Frontal cortex (tissue), 4 donors: ENCODE measurements at places on chromosomes 12 and 14. TPM values are rescaled to one million over a fixed set of nuclear protein-coding genes. Genes with fewer than 3 reads are reported as not detected.

RILPL1 gene
- 3.7 TPM for total RNA-seq

DNA sequence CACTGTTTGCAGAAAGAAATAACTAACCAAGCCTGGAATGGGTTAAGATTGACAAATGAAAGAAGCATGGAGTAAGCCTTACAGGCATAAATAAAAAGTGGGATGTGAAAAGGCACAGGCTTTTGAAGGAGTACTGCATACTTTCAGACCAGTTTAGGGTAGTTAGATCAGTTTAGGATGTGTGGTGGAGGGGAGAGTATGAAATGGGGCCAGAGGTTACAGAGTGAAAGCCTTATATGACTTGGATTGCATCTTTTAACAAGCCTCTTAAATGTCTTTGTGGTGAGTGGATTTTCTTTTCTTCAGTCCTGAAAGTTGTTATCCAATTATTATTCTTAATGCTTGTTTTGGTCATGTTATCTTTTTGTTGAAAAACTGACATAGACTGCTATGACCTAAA lies 52.2 kb upstream of the TRHDE start:
- DNase-seq = no peak

- no peak for DNase-seq
These were observed 159.8 kb downstream of the KCNH5 start for GRCh38 chr14:62885451-62885850.

KCNA1 gene
- total RNA-seq = 7.3 TPM

GRCh38 chr12:20868277-20868676 lies 57.8 kb downstream of the SLCO1B3 start:
- no peak for DNase-seq

DNA sequence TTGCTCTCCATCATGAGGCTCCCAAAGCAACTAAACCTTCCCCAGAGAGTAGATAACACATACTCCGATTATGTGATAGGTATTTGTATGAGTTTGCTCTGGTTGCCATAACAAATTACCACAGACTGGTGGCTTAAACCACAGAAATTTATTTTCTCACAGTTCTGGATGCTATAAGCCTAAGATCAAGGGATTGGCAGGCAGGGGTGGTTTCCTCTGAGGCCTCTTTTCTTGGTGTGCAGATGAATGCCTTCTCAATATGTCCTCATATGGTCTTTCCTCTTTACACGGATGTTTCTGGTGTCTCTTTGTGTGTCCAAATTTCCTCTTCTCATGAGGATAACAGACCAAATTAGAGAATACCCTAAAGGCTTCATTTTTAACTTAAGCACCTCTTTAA lies 285.8 kb upstream of the GRIP1 start:
- DNase-seq = no peak

DNA sequence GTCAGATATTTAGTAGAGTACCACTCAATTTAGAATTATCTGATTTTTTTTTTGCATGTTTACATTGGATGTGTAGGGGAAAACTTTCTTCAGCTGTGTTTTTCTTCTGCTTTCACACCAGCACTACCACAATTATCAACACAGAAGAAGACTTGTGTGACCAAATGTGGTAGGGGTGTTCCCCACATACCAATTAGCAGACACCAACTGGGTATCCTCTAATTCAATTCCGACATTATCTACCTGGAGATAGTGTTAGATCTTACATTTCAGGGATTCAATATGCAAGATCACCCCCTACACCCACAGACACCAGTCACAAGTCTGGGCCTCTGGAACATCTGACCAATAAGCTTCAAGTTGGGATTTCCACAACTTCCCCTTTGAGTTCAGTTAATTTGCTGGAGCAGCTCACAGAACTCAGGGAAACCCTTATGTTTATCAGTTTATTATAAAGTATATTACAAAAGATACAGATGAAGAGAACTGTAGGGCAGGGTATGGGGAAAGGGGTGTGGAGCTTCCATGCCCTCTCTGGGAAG lies 4.1 kb upstream of the KLRG1 start:
- no peak for DNase-seq

RIMBP2 gene
- total RNA-seq = 47.7 TPM

DNA sequence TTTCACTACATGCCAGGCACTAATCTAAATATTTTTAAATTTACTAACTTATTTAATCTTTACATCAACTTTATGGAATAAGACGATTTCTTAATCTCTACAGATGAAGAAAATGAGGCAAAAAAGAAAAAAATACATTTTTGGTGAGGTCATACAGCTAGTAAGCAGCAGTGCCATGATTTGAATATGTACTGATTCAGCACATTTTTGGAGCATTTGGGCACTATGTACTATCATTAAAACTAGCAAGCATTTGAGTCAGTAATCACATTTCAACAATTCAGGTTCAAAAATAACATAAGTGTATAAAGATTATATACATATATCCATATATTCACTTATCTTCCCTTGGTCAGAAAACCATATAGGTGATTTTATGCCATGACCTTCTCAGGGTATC lies 124.4 kb upstream of the TMTC1 start:
- DNase-seq = no peak

GRCh38 chr14:94768141-94768520 lies 1.8 kb downstream of the GSC start:
- DNase-seq = no peak

DNA sequence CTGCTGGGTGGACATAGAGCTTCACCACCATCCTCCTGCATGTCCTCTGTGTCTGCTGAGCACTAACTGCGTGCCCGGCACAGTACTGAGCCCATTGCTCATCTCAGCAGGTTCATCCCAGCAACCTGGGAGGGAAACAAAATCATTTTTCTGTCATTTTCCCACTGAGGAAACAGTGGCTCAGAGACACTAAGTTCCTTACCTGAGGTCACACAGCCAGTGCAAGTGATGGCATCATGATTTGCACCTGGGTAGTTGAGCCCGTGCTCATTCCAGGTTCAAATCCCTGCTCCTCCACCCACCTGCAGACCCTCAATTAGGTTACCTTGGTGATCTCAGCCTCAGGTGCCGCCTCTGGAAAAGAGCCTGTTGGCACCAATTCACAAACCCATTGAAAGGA lies 23.4 kb downstream of the RNFT2 start:
- DNase-seq = no peak

NRL gene
- total RNA-seq = 1.2 TPM

- DNase-seq = no peak
These were observed 162.0 kb upstream of the TMCC3 start for GRCh38 chr12:94812345-94812744.

GRCh38 chr14:31449136-31449535 lies 8.2 kb downstream of the DTD2 start:
- DNase-seq = no peak

DNA sequence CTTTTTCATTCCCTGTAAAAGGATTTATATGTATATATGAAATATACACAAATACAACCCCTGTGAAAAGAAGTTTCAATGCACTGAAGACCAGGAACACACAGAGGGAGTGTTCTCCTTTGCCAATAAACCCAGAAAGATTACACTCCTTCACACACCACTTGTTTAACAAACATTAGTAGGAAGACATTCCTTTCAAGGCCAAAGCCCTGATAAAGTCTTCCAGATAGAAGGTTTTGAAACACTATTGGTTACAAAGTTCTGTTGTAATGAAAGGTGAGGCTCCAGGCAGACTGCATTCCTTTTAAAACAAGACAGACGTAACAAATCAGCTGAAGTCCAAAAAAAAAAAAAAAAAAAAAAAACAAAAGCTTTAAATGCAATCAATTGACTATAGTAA lies 81.0 kb downstream of the PTPN21 start:
- DNase-seq = no peak

GRCh38 chr12:1842905-1843640 lies 22.7 kb downstream of the LRTM2 start:
- DNase-seq = no peak

- no peak for DNase-seq
These were observed 45.2 kb upstream of the CTDSP2 start for GRCh38 chr12:57891542-57892228.

DNA sequence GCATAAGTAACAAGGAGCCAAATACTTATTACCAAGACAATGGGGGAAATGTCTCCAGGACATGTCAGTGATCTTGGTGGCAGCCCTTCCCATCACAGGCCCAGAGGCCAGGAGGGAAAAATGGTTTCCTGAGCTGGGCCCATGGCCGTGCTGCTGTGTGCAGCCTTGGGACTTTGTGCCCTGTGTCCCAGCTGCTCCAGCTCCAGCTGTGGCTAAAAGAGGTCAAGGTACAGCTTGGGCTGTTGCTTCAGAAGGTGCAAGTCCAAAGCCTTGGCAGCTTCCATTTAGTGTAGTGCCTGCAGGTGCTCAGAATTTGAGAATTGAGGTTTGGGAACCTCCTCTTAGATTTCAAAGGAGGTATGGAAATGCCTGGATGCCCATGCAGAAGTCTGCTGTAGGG lies 212.3 kb upstream of the DCN start:
- DNase-seq = no peak

DNA sequence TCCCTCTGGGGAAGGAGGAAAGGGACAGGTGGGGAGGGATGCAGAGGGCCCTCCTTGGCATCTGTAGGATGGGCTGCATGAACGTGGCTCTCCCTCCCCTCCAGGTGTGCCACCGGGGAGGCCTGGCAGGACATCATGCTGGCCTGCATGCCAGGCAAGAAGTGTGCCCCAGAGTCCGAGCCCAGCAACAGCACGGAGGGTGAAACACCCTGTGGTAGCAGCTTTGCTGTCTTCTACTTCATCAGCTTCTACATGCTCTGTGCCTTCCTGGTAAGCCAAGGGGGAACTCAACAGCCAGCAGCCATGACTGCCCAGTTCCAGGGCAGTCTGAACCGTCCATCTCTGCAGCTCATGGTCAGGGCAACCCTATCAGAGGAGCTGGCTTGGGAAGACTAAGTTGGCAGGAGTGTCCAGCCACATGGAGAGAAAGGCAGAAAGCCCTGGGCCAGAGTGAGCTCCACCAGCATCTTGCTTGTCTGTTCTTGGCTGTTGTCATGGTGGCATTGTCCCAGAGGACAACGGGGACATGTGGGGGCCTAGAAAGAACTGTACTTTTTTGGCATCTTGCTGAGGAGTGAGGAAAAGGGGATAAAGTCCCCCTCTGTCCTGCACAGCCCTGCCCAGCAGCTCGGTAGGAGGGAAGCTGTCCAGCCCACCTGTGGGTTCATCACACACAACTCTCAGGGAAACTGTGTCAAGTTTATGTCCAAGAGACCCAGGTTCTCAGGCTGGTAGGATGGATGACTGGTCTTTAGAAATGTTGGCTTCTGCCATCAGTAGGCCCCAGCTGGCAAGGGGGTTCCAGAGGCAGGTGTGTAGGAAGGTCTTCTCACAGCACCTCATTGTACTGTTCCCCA lies 129.8 kb upstream of the FKBP4 start:
- DNase-seq = no peak

GRCh38 chr12:104656383-104656782 lies 199.6 kb downstream of the CHST11 start:
- DNase-seq = no peak

GRCh38 chr12:58046271-58046670 lies 104.9 kb downstream of the ATP23 start:
- no peak for DNase-seq

SLC10A1 gene
- total RNA-seq = not detected

SPX gene
- total RNA-seq = 0.41 TPM

- no peak for DNase-seq
These were observed 12.4 kb downstream of the EIF2B1 start for GRCh38 chr12:123621101-123621500.

DNA sequence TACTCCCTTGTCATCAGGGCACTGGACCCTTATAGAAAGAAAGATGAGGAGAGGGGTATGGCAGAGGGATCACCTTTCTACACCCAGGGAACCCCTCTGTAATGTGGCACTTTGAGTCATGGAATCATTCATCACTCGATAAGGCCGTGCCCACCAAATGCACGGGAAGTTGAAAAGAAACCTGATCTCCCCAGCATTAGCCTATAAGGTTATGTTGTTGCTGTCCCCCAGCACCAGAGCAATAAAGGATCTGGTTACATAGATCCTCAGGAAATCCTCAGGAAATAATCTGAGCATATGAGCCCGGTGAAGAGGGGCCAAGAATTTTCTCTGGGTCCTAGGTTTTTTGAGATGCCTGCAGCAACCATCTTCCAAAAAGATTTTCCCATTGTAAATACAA lies 148.8 kb upstream of the CRY1 start:
- DNase-seq = no peak

DNA sequence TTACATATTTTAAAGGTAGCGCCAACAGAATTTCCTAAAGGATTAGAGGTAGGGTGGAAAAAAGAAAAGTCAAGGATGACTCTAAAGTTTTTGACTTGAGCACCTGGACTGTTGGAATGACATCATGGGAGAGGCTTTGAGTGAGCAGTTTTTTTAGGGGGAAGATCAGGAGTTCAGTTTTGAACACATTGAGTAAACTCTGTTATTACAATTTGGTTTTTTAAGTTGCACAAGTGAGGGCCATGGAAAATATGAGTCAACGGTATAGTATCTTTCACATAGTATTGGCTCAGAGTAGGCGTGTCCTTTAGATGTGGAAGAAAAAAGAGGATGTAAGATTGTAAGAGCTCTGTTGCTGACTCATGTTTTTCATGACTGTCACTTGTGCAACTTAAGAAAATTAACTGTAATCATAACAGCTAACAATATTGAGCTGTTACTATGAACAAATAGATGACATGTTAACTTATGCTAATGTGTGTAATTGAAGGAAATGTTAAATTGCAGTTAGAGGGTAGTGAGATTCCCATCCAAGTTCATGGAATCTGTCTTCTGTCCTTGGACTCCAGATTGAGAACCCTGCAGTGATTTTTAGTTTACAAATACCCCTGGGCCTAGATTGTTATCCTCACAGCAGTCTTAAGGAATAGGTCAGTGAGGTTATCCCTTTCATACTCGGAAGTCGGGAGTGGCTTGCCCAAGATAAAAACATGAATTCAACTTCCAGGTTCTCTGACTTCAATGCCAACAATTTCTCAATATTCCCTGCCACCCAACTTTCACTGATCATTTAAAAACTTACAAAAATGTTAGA lies 48.2 kb upstream of the ATP2B1 start:
- DNase-seq = no peak

- no peak for DNase-seq
These were observed 246.8 kb upstream of the AVPR1A start for GRCh38 chr12:63397807-63398206.

SUSD6 gene
- total RNA-seq = 4.9 TPM

LTBP2 gene
- total RNA-seq = 1.2 TPM

- no peak for DNase-seq
These were observed 18.9 kb downstream of the LMO3 start for GRCh38 chr12:16587110-16587453.

GRCh38 chr12:124397399-124397679 lies 102.4 kb downstream of the RFLNA start:
- DNase-seq = no peak

GUCY2C gene
- under 0.01 TPM for total RNA-seq

PLBD1 gene
- total RNA-seq = 1.6 TPM
